Spleen (tissue), 13 donors: ENCODE measurements at places on chromosomes 2 and 18. TPM values are rescaled to one million over a fixed set of nuclear protein-coding genes. Genes with fewer than 3 reads are reported as not detected.

Gene DPP10
- total RNA-seq, result not detected

Gene FBXO48
- 2.5 TPM for total RNA-seq

Gene DUSP11
- 29.9 TPM for total RNA-seq

Gene PTPN18
- total RNA-seq, result 123 TPM

Gene ANKRD30BL
- not detected for total RNA-seq

Gene GKN2
- total RNA-seq, result not detected

Gene IL37
- total RNA-seq, result not detected

Gene C2orf66
- total RNA-seq, result not detected

Gene NDC80
- 4.4 TPM for total RNA-seq

Gene TFPI
- total RNA-seq, result 96.9 TPM

Gene ZCCHC2
- 27.5 TPM for total RNA-seq

Gene ANKRD62
- not detected for total RNA-seq

- no peaks in the 10 kb centered on the region for H3K4me1 ChIP-seq
- H3K4me3 ChIP-seq, result no peak overlapping the region
- no peaks in the 10 kb centered on the region for H3K27me3 ChIP-seq
- DNase-seq, result no peak
Measured at GRCh38 chr18:63460414-63460813, 16.3 kb upstream of the SERPINB5 start.

GRCh38 chr18:3449512-3450011 is 410 bp upstream of the TGIF1 start:
- no peaks in the 10 kb centered on the region for H3K27me3 ChIP-seq
- peaks cover 11% of the 10 kb centered on the region for H3K4me1 ChIP-seq
- H3K4me3 ChIP-seq, result peak overlapping the region; percentile 60
- peak overlapping the region; percentile 94 for H3K27ac ChIP-seq
- peak; percentile 94 for DNase-seq

DNA sequence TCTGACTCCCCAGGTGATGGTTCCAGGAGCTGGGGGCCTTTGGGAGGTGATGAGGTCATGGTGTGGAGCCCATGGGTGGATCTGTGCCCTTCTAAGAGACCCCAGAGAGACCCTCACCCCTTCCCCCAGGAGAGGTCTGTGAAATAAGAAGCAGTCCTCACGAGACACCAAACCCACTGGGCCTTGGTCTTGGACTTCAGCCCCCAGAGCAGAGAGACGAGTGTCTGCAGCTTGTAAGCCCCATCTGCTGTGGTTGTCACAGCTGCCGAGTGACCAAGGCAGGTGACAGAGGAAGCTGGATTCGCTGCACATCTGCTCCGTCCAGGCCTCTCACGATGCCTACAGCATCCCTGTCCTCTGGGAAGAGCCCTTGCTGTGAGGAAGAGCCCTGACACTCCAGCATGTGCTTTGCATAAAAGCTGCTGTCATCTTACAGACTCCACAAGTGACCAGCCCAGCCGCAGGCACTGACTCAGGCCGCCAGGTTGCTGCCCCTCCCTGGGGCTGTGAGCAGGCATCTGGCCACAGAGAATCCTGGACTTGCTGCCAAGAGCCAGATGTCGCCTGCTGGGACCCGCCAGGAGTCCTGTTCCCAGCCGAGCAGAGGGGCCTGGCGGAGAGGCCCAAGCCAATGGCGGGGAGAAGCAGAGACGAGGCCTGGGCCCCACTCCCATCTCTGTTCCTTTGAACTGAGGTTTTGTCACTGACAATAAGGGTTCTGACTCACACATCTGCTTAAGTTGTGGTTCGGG is 150.8 kb downstream of the PXDN start:
- H3K27me3 ChIP-seq, result peaks cover 10% of the 10 kb centered on the region
- H3K36me3 ChIP-seq, result no peaks in the 10 kb centered on the region
- peaks cover 21% of the 10 kb centered on the region for H3K4me1 ChIP-seq
- H3K4me3 ChIP-seq, result no peak overlapping the region
- no peak overlapping the region for H3K27ac ChIP-seq

GRCh38 chr2:44948565-44949328 is 7.2 kb downstream of the SIX3 start:
- H3K4me1 ChIP-seq, result peaks cover 6% of the 10 kb centered on the region
- no peak overlapping the region for H3K4me3 ChIP-seq
- peaks cover 90% of the 10 kb centered on the region for H3K27me3 ChIP-seq
- H3K27ac ChIP-seq, result no peak overlapping the region
- no peaks in the 10 kb centered on the region for H3K36me3 ChIP-seq
- DNase-seq, result peak; percentile 62

DNA sequence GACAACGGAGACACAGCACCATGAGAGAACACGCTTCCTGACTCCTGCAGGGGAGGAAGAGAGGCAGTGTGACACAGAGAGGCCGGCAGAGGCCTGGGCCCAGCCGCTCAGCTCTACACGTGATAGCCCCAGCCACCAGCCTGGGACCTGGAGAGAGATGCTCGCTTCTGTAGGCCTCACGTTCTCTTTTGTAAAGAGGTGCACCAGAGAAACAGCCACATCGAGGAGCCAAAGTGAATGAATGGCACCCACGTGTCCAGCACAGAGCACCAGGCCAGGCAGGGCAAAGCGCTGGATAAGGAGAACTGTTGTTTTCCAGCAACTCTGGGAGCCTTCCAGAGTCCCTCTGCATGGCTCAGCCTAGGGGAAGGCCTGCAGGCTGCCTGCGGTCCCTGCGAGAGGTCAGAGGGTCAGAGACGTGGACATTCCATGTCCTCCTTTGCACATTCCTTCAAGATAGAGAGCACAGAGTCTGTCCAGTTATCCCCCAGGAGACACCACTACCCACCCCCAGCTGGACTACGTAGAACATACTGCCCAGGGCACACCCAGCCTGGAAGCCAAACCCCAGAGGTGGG is 14.2 kb downstream of the LIMS2 start:
- peak overlapping the region; percentile 72 for H3K27ac ChIP-seq
- DNase-seq, result peak; percentile 61
- H3K27me3 ChIP-seq, result peaks cover 12% of the 10 kb centered on the region
- no peaks in the 10 kb centered on the region for H3K36me3 ChIP-seq
- peaks cover 85% of the 10 kb centered on the region for H3K4me1 ChIP-seq

GRCh38 chr2:55482186-55482884 is 37.2 kb upstream of the CFAP36 start:
- no peaks in the 10 kb centered on the region for H3K4me1 ChIP-seq
- H3K27ac ChIP-seq, result no peak overlapping the region
- no peaks in the 10 kb centered on the region for H3K36me3 ChIP-seq
- H3K27me3 ChIP-seq, result no peaks in the 10 kb centered on the region
- no peak overlapping the region for H3K4me3 ChIP-seq

DNA sequence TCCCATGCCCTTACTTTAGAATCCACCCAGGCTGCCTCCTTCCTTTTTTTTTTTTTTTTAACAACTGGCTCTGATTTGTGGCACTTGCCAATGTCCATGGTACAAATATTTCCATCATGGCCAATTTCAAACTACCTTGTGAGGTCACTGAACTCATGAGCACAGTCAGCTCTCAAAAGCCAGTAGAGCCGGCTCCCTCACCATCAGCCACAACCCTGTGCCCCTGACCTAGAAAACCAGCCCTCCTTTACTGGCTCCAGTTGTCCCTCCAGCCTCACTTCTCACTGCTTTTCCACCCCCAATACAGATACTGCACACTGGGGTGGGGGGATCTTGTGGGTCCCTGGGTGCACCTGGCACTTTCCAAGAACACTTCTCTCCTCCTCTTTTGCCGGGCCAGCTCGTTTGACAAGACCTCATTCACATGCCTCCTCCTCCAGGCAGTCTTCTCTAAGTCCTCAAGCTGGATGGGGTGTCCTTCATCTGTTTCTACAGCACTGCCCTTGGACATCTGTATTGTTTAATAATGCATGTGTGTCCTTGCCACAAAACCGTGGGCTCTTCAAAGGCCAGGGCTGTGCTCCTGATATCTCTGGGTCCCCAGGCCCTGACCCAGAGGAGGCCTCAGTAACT is 35.5 kb downstream of the SDC1 start:
- H3K4me1 ChIP-seq, result peaks cover 16% of the 10 kb centered on the region
- H3K4me3 ChIP-seq, result no peak overlapping the region
- H3K36me3 ChIP-seq, result no peaks in the 10 kb centered on the region
- H3K27me3 ChIP-seq, result no peaks in the 10 kb centered on the region
- DNase-seq, result no peak

- H3K4me3 ChIP-seq, result no peak overlapping the region
- H3K36me3 ChIP-seq, result no peaks in the 10 kb centered on the region
- H3K27ac ChIP-seq, result no peak overlapping the region
Measured at GRCh38 chr2:114534116-114535084, 92.0 kb downstream of the DPP10 start.

DNA sequence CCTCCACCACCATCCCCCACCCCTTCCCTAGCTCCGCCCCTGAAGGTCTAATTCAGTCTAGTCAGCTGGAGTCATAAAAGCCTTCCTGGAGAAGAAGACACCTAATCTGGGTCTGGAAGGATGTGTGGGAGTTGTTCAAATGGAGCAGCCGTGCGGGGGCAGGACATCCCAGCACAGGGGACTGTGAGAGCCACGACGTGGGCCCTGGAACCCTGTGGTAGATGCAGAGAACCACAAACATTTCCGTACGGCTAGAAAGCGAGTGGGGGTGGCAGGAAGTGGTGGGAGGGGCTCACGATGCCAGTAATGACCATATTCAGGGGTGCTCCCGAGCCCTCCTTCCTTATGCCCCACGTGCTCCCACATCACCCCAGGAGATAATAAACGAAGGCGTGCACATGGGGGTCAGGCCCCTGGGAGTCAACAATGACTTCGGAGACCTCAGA is 20.9 kb upstream of the COL6A3 start:
- no peaks in the 10 kb centered on the region for H3K36me3 ChIP-seq
- peaks cover 5% of the 10 kb centered on the region for H3K4me1 ChIP-seq
- peak overlapping the region; percentile 58 for H3K27ac ChIP-seq
- no peak overlapping the region for H3K4me3 ChIP-seq
- DNase-seq, result peak; percentile 88

GRCh38 chr2:158676295-158676694 is 118.8 kb upstream of the DAPL1 start:
- no peaks in the 10 kb centered on the region for H3K27me3 ChIP-seq
- H3K27ac ChIP-seq, result no peak overlapping the region
- H3K4me1 ChIP-seq, result no peaks in the 10 kb centered on the region
- H3K36me3 ChIP-seq, result peaks cover 28% of the 10 kb centered on the region
- no peak for DNase-seq

DNA sequence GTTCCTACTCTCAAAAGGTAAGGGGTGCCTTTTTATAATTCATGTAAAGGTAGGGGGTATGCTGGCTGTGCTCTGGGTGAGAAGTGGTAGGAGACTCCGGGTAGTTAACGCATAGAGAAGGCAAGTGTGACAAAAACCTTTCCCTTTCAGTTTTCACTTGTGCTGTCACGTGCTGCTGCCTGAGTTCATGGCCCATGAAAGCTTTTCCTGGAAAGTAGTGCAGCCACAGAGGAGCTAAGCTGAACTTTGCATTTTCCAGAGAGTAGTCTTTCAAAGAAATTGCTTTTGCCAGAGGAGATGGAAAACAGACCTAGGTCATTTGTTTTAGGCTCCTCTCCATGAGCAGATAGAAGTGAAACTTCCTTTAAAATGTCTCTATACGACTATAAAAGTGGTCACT is 44.7 kb downstream of the THSD7B start:
- no peak for DNase-seq
- no peak overlapping the region for H3K4me3 ChIP-seq
- no peaks in the 10 kb centered on the region for H3K27me3 ChIP-seq
- no peaks in the 10 kb centered on the region for H3K36me3 ChIP-seq
- no peaks in the 10 kb centered on the region for H3K4me1 ChIP-seq

- H3K27me3 ChIP-seq, result no peaks in the 10 kb centered on the region
- H3K27ac ChIP-seq, result no peak overlapping the region
- no peaks in the 10 kb centered on the region for H3K4me1 ChIP-seq
Measured at GRCh38 chr2:235870515-235870914, 297.7 kb downstream of the GBX2 start.

DNA sequence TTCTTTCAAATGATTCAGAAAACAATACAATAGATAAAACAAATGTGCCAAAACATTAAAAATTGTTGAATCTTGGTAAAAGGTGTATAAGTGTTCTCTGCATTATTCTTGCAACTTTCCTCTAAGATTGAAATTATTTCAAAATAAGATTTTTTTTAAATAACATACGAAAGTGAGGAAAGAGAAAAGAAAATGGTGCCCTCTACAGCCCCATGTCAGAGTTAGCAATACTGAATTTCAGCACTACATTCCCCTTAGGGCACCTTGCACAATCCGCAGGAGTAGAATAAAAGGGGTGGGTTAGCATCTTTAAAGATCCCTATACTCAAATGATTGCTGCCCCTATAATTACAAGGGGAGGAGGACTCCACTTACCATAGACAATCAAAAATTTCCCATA is 433.7 kb downstream of the BCL11A start:
- DNase-seq, result no peak
- no peak overlapping the region for H3K4me3 ChIP-seq
- no peaks in the 10 kb centered on the region for H3K36me3 ChIP-seq
- H3K4me1 ChIP-seq, result no peaks in the 10 kb centered on the region

- H3K4me3 ChIP-seq, result no peak overlapping the region
- H3K27ac ChIP-seq, result no peak overlapping the region
- H3K36me3 ChIP-seq, result no peaks in the 10 kb centered on the region
- H3K27me3 ChIP-seq, result no peaks in the 10 kb centered on the region
Measured at GRCh38 chr2:111640480-111640879, 243.5 kb downstream of the ANAPC1 start.

DNA sequence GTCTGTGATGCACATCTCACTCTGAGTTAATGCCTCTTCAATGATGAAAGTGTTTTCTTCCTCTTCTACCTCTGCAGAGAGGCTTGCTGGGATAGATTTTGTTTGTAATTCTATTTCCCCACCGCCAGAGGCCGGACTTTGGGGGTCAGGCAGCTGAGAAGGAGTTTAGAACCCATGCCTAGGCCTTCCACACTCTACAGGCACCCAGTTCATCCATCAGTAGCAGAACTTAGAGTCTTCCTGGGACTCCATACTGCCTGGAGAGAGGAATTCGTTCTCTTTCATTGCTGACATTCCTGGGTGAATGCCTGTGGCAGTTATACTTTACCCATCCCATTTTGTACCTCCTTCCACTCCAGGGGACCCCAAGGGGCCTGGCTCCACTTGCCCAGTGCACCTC is 9.1 kb downstream of the TPRKB start:
- no peak overlapping the region for H3K4me3 ChIP-seq
- peaks cover 50% of the 10 kb centered on the region for H3K36me3 ChIP-seq
- no peaks in the 10 kb centered on the region for H3K27me3 ChIP-seq
- no peak for DNase-seq
- no peak overlapping the region for H3K27ac ChIP-seq

DNA sequence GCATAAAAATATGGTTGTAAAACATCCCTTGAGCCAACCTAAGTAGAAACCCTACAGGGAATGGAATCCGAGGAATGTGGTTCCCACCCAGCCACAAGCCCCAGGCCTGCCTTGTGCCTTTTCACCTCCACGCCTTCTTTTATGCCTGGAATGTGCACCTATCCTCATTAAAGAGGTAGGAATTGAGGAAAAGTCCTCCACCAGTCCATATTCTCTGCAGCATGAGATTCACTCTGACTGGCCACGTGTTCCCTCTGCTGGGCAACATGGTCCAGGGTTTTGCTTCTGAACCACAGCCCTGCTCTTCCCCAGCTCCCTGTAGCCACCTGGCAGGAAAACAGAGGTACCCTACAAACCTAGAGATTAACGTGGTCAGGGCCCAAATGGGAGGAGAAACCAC is 787.9 kb upstream of the RAB6C start:
- no peak overlapping the region for H3K27ac ChIP-seq
- H3K4me3 ChIP-seq, result no peak overlapping the region
- H3K4me1 ChIP-seq, result peaks cover 6% of the 10 kb centered on the region
- H3K36me3 ChIP-seq, result no peaks in the 10 kb centered on the region
- no peaks in the 10 kb centered on the region for H3K27me3 ChIP-seq
